ENCODE measurements at places on chromosomes 5 and 9.

DNA sequence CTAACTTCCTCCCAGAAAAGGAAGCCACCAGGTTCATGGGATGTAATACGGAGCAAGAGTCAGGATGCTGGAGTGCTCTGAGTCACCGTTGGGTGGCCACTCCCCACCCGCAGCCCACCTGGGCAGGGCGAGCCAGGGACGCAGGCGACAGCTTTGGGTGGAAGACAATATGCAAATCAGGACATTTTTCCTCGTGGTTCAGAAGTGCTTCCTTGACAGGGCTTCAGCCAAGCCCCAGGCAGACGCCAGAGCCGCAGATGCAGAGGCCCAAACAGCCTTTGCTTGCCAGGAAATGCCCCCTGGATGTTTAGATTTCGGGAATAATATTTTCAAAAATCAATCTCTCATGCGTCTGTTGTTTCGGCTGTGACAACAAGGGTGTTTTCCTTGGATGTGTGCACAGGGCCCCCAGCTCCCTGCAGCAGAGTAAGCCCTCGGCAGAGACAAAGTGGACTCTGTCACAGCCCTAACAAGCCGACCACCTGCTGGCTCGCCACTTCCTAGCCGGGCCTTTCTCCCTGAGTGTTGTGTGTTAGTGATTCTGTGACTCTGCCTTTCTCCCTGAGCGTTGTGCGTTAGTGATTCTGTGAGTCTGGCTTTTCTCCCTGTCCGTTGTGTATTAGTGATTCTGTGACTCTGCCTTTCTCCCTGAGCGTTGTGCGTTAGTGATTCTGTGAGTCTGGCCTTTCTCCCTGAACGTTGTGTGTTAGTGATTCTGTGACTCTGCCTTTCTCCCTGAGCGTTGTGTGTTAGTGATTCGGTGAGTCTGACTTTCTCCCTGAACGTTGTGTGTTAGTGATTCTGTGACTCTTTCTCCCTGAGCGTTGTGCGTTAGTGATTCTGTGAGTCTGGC lies 11.8 kb upstream of the SLC9A3 start:
- DNase-seq = no peak

- no peak for DNase-seq
Observed at GRCh38 chr5:132435886-132436285, 54.7 kb downstream of the IRF1 start.

DNA sequence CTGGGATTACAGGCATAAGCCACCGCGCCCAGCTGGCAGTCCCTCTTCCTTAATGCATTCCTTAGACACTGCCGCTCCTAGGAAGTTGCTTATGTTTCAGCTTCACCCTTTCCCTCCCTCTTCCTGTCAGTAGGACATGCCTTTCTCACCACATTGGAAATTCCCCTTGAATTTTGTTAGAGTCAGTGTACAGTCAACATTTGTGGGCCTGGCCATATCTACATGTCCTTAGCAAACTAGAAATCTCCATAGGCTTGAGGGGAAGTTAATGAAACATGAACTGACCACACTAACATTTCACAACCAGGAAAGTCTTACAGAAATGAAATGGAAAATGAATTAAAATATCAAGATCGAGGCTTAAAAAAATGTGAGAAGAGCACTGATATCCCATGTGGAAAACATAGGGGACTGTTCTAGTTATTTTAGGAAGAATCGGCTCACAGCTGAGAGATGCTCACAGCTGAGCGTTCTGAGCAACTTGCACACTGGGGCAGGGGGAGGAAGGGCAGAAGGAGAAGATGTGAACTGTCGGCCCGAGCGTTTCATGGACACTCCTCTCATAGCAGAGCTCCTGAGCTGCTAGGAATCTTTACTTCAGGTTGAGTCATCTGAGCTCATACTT lies 21.1 kb upstream of the LVRN start:
- DNase-seq = no peak

- DNase-seq = no peak
Observed at GRCh38 chr9:35905912-35906679, at the start of gene HRCT1. TSS of gene HRCT1 (plus strand) at chr9:35906202. CDS start at chr9:35906288, 86 bp downstream.

DNA sequence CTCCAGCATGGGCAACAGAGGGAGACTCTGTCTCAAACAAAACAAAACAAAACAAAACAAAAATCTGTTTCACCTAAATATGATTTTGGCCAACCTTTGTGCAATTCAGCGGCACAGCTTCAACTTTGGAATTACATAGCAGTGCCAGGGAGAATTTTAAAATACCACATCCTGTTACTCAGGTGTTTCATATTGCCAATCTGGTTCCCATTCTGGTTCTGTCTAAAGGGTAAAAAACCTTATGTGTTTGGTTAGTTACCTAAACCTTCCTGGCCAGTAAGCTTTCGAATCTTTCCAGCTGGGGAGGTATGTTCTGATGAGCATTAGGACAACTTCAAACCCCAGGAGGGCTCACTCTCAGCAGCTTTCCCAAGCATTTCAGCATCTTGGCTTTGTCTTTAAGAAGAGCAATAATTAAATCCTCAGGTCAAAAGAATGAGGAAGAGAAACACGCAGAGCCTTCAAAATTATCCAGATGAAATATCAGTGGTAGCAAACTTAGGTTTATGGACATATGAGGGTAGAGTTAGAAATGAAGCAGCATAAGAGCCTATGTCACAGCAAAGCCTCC lies 2.7 kb downstream of the DAB2 start:
- no peak for DNase-seq

DNA sequence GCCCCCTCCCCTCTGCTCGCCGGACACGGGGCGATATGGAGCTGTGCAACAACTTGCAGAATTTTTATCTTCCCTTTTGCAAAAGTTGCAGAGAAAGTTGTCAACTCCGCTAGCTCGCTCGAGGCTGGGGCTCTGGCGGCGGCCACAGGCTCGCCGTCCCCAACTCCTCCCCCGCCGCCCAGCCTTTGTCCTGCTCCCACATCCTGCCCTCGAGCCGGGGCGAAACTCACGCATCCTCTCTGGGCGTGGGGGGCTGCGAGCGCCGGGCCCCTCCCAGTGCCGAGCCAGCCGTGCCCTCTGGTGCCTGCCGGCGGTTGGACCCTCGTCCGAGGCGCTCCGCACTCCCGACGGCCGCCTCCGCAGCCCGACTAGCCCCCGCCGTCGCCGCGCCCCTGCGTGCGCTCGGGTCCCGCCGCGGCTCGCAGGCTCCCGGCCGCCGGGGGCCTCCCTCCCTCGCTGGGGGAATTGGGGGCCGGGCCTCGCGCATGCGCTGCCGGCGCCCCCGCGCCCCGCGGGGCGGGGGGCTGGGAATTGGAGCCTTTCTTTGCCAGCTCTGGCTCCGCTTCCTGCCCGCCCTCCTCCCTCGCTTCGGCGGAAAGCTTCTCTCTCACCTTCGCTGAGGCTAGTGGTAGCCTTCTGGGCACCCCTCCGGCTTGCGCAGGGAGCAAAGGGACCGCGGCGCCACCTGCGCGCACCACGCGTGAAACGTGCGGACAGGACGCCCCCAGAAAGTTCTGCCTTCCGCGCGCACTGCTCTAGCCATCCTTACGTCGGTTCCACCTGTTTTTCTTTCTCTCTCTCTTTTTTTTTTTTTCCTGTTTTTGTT lies at the start of gene CCNJL:
TSS of gene CCNJL (minus strand) at position 431 of the 826 bp plus-strand sequence. CDS start 641 bp downstream, outside the sequence.
- DNase-seq = no peak

DNA sequence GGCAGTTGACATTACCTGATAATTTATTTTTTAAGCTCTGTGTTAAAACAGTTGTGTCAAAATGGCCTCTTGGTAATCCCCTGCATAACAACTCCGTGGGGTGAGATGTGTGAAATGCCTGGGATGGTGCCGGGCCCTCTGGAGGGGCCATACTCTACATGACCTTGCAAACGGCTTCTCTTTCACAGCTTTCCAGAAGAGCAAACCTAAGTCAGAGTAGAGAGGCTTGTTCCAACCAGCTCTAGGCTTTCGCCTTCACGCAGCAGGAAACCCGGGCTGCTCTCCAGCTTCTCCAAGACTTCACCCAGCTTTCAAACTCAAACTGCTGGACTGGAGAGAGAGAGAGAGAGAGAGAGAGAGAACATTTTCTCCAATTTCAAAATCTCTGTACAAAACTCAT lies 120.1 kb downstream of the SNX18 start:
- no peak for DNase-seq

DNA sequence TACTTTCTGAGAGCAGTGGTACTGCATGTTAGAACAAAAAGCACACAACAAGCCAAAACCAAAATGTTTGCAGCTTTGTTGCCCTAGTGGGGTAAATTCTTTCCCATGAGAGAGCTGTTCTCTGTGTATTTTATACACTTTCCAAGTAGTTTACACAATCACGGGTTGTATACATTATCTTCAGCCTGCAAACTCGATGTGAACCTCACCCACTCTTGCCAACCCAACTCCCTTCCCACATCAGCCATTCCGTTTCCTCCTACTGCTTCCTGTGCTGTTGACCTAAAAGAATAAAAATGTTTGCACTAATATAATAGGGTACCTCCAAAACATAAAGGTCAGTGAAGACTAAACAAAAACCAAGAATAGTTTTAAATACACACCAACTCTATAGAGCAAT lies 47.0 kb downstream of the IQGAP2 start:
- DNase-seq = no peak

- no peak for DNase-seq
Observed at GRCh38 chr5:9524941-9525340, 20.9 kb downstream of the SEMA5A start.

- no peak for DNase-seq
Observed at GRCh38 chr9:111613436-111614040, 14.1 kb upstream of the PTGR1 start.

- DNase-seq = no peak
Observed at GRCh38 chr9:87950296-87950695, 24.0 kb downstream of the CDK20 start.

GRCh38 chr9:108776920-108777639 lies 78.7 kb downstream of the ACTL7B start:
- no peak for DNase-seq

DNA sequence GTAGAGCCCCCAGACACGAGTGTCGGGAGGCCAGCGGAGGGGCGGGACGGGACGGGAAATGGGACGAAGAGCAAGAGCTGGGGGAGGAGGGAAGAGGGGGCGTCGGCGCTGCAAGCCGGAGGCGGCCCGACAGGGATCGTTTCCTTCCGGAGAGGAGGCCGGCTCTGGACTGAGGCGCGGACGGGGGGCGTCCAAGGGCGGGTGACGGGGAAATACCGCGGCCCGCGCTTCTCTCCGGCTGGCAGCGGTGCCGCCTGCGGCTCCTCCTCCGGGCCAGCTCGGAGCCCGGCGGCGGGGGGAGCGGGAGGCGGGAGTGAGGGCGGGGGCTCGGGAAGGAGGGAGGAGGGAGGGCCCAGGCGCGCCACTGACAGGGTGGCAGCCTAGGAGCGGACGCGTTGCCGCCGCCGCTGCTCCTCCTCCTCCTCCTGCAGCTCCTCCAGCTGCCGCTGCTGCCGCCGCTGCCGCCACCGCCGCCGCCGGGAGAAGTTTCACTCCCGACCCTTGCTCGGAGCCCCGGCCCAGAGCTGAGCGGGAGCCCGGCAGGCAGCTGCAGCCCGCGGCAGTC lies at the start of gene CHSY3:
TSS of gene CHSY3 (plus strand) at position 364 of the 565 bp plus-strand sequence.
- no peak for DNase-seq

GRCh38 chr5:50888751-50889150 lies 222.3 kb downstream of the PARP8 start:
- no peak for DNase-seq

GRCh38 chr9:3526997-3527940 lies 1.5 kb upstream of the RFX3 start:
- DNase-seq = no peak

Data from stimulated activated naive CD4-positive, alpha-beta T cell (primary cell).